MG63 (cell line): ENCODE measurements at places on chromosomes 6 and 20. TPM values are rescaled to one million over a fixed set of nuclear protein-coding genes. Genes with fewer than 3 reads are reported as not detected.

GRCh38 chr6:136831873-136832562 lies 9.6 kb downstream of the PEX7 start:
- no peak for DNase-seq

WFDC5 gene
- not detected in 2 replicates for total RNA-seq

DNA sequence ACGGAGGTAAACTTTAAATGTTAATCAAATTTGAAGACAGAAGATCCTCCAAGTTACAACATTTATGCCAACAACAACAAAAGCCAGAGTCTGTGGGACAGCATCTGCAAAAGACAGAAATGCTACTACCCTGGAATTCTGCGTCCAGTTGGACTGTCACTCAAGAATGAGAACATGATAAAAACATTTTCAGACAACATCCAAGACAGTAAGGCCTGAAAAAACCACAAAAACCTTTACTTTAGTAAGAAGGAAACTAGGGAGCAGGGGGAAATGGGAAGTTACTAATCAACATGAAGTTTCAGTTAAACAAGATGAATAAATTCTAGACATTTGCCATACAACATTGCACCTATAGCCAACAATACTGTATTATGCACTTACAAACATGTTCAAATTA lies 77.6 kb downstream of the MLIP start:
- DNase-seq, result no peak

DNA sequence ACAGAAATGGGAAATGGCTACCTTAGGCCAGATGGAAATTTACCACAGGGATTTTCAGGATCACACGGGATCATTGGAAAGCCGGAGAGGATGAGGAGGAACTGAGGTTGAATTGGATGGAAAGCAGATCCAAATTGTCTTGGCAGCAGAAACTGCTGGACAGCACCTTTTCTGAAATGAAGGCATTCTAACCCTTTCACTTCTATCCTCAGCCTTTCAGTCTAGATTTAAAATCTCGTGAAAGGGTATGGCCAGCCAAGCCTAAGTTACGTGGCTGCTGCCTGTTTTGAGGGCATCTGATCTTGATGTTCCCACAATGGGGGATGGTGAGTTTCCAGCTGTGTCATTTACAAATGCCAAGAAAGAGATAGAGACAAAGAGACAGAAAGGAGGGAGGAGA lies 358.2 kb downstream of the KIF16B start:
- DNase-seq, result no peak

DNA sequence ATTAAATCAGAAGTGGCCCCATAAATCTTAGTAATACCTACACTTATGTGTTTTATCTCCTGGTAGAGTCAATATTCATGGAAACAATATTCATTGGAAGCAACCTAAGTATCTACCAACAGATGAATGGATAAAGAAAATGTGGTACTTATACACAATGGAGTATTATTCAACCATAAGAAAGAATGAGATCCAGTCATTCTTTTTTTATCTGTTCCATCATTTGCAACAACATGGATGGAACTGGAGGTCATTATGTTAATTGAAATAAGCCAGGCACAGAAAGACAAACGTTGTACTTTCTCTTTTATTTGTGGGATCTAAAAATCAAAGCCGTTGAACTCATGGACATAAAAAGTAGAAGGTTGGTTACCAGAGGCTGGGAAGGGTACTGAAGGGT lies 268.5 kb downstream of the ZFAND3 start:
- DNase-seq, result no peak

DNA sequence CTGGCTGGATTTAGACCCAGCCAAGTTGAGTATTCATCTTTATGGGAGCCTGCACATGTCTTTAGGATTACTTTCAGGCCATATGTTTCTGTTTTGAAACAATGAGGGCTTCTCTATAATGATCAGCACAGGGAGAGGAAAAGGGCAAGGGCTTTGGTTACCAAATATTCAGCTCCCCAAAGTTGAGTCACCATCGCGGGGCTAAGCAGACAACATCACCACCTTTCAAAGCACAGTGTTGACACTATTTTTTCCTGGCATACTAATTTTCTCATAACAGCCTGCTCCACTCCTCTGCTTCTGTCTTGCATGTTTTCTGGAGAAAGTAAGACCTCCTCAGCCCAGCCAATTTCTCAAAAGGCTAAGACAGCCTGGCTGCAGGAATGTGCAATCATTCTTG lies 4.9 kb downstream of the SCML4 start:
- DNase-seq, result no peak

- DNase-seq, result no peak
Observed at GRCh38 chr20:37777012-37777950, 83.5 kb downstream of the CTNNBL1 start.

- no peak for DNase-seq
Observed at GRCh38 chr20:48761874-48762273, 65.9 kb downstream of the PREX1 start.

R3HDML gene
- not detected in 2 replicates for total RNA-seq

DNA sequence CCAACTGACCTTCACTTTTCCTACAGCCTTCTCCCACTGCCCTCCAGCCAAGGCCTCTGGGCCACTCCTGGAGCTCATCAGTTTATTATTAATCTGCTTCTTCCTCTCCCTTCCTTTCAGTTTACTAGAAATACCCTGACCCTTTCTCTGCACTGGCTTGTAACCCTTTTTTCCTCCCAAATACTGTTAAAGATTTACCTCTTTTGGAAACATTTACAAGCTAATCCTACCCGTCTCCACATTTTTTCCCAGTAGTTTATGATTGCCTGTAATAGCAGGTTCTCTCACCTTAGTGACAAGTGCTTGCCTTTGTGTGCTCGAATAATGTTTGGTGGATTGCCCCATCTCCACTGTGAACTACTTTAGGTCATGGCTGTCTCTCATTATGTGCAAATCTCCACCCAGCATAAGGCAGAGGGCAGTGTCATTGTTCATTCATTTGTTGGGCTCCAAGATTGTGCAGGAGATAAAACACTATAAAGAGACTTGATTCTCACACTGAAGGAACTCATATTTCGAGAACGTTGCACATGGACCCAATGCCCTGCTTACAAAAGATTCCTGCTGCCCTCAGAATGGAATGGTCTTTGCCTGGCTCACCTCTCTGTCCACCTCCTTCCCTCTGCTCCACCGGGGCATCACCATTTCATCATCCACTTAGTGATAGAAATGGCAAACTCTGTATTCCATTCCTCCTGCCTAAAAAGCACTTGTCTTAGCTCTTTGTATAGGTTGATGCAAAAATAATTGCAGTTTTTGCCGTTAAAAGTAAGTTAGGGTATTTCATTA lies 491.1 kb downstream of the UTRN start:
- DNase-seq, result no peak

ARMC2 gene
- total RNA-seq, result 0.96 and 1.8 TPM in 2 replicates

DNA sequence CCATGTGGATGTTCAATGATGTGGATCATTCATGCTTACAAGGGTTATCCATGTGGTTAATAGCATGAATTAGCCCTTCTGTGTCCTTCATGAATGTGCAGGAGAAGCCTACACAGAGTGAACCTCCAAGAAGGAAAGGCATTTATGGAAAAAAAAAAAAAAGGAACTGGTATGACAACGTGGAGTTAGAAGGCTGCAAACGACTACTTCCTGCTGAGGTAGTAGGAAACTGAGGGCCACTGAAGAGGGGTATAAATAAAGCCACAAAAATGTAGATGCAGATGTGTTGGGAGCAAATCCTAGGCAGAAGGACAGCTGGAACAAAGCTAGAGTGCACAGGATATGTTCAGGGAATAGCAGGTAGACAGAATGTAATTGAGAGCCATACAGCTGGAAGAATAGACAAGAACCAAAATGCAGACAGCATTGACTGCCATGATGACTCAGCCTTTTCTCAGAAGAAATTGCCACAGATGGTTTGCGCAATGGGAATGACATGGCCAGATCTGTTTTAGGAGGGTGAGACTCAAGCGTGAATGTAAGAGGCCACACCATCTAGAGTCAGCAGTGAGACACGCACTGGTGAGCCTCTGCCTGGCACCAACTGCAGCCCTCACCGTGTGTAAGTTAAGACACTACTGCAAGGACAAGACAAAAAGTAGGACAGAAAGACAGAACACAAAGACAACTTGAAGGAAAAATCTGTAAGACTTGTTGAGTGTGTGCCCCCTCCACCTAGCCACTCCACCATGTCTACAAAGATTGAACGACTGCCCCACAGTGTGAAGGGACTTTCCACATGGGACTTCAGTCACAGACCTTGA lies 79.8 kb downstream of the KIF13A start:
- peak; percentile 86 for DNase-seq

- no peak for DNase-seq
Observed at GRCh38 chr6:169778646-169779045, 27.2 kb downstream of the ERMARD start.

DNA sequence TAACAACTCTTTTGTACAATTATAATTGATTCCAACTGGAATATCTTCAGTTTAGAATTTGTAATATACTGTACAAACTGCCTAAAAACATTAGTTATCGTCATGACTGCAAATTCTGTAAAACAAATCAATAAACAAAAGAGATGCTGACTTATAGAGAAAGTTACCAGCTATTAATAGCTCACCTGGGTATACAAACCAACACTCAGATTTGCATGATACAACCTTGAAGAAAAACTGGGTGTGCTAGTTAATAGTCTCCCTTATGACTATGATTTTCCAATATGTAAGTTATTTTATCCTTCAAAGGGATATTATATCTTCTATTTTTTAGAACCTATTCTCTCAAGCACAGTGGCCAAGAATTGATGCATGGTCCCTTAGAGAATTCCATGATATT lies 698.5 kb downstream of the FRK start:
- no peak for DNase-seq

- DNase-seq, result no peak
Observed at GRCh38 chr6:150664091-150664490, 64.4 kb downstream of the PLEKHG1 start.

- DNase-seq, result peak; percentile 30
Observed at GRCh38 chr20:24100370-24101011, 111.9 kb upstream of the GGTLC1 start.

GRCh38 chr20:31720486-31721407 lies 1.9 kb downstream of the BCL2L1 start:
- DNase-seq, result no peak

DNA sequence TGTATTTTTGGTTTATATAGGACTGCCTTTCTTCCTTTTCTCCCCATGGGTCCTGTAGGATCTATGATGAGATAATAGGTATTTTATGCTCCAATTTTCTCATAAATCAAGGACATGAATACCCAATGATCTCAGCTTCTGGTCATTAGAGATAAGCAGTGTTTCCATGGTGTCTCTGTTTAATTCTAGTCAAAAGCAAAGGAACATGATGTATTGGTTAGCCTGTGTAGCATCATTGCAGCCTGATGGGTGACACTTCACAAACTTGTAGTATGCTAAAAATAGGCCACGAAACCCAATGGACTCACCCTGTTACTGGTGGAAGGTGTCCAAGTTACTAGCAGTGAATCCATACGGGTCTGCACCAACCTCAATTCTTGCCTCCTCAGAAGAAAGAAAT lies 116.2 kb upstream of the SNX9 start:
- DNase-seq, result no peak

GRCh38 chr6:71375676-71376075 lies 87.1 kb downstream of the OGFRL1 start:
- DNase-seq, result no peak

- DNase-seq, result no peak
Observed at GRCh38 chr6:32637219-32637880, at the start of gene HLA-DQA1. TSS of gene HLA-DQA1 (plus strand) at chr6:32637406. CDS start at chr6:32637459, 53 bp downstream.

- no peak for DNase-seq
Observed at GRCh38 chr6:24429146-24429545, 26.4 kb downstream of the MRS2 start.

LRRC1 gene
- 0.62 and 0.72 TPM in 2 replicates for total RNA-seq

ACOT13 gene
- 1.9 and 3.7 TPM in 2 replicates for total RNA-seq

- peak; percentile 75 for DNase-seq
Observed at GRCh38 chr6:74073429-74073828, 377.4 kb downstream of the CD109 start.

- DNase-seq, result no peak
Observed at GRCh38 chr6:36510365-36510764, 36.9 kb downstream of the STK38 start.

GRCh38 chr20:62306414-62307187 lies 3.8 kb downstream of the ADRM1 start:
- no peak for DNase-seq

DNA sequence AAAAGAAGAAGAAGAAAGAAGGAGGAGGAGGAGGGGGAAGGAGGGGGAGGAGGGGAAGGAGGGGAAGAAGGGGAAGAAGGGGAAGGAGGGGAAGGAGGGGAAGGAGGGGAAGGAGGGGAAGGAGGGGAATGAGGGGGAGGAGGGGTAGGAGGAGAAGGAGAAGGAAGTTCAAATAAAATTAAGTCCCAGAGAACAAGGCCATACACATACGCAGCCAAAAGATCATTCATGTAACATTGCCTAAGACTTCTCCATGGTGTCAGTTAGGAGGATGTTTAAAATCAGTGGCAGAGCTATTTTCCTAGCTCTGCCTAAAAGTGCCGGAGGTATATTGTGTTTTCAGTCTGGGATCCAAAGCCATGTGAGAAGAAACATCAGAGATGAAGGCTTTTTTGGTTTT lies 75.8 kb downstream of the PLCB4 start:
- DNase-seq, result no peak

PHACTR2 gene
- total RNA-seq, result 23.8 and 26.2 TPM in 2 replicates

DNA sequence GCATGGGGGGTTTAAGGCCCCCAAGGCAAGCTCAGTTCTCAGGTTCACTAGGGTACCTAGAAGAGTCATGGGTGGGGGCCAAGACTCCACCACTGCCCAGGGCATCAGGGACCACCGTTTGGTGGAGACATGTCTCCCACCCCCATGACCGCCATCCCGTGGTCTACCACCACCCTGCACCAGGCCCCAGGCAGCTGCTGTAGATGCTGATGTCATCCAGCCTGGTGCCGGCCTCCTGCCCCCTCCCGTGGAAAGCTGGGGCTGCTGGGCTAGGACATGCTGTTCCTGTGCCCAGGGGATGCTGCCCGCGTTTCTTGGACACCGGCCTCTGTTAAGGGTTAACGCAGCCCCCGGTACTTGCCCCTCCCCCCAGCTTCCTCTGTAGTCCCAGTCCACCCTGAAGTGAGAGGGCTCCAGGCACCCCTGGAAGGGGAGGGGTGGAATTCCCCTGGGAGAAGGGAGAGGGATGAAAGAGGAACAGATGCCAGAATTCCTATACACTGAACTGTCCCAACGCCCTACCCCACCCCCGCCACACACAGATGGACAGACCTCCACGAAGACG lies 587 bp downstream of the IP6K3 start:
- peak; percentile 11 for DNase-seq

DNA sequence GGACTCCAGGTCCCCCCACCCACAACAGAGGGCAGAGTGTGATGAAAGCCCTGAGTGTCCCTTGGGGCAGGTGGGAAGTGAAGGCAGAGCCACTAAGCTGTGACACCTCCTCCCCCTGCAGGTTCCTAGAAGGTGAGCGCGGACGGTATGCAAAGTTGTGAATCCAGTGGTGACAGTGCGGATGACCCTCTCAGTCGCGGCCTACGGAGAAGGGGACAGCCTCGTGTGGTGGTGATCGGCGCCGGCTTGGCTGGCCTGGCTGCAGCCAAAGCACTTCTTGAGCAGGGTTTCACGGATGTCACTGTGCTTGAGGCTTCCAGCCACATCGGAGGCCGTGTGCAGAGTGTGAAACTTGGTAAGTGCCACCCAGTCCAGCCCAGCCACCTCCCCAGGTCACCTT lies 159.6 kb upstream of the RNF24 start:
- DNase-seq, result no peak

ZNF334 gene
- 0.30 TPM in 1 of 2 replicates, not detected in the other for total RNA-seq

GRCh38 chr6:132063204-132063603 lies 112.0 kb upstream of the CCN2 start:
- DNase-seq, result peak; percentile 43
